ENCODE measurements at places on chromosomes 11 and 22. TPM values are rescaled to one million over a fixed set of nuclear protein-coding genes. Genes with fewer than 3 reads are reported as not detected.

TUBA8 gene
- 0.56 TPM for total RNA-seq

CSNK2A3 gene
- total RNA-seq: 4.2 TPM

CABP4 gene
- total RNA-seq: 0.83 TPM

BRSK2 gene
- total RNA-seq: 2.0 TPM

IGLL1 gene
- not detected for total RNA-seq

EHF gene
- total RNA-seq: not detected

GRCh38 chr11:61701242-61701886 lies 21.2 kb downstream of the DAGLA start:
- H3K27me3 ChIP-seq: no peaks in the 10 kb centered on the region
- peak; percentile 32 for DNase-seq
- H3K4me3 ChIP-seq: no peak overlapping the region
- no peaks in the 10 kb centered on the region for H3K36me3 ChIP-seq
- no peak overlapping the region for H3K27ac ChIP-seq

GRCh38 chr22:31308181-31308580 lies 15.9 kb upstream of the PIK3IP1 start:
- no peak overlapping the region for H3K4me3 ChIP-seq
- no peaks in the 10 kb centered on the region for H3K27me3 ChIP-seq
- no peak for DNase-seq
- H3K36me3 ChIP-seq: no peaks in the 10 kb centered on the region

GRCh38 chr11:7573193-7573557 lies 59.4 kb downstream of the PPFIBP2 start:
- H3K4me1 ChIP-seq: peaks cover 28% of the 10 kb centered on the region
- peaks cover 24% of the 10 kb centered on the region for H3K27me3 ChIP-seq
- peaks cover 3% of the 10 kb centered on the region for H3K36me3 ChIP-seq

DNA sequence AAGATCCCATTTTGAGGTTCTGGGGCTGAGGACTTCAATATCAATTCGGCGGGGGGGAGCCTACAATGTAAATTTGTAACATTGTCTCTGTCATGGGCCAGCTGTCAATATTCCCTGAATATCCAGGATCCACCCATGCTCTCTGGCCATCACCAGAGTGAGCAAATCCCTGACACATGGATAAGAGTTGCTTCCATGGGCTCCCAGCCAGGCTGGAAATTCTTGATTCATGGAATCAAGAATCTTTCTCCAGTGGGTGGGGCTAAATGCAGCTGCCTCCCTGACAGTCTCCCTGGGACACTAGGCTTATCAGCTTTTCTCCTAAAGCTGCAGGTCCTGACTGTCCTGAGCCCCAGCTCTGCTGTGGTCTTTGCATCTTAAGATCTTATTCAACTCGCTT lies 86.9 kb upstream of the IGLL5 start:
- H3K4me1 ChIP-seq: peaks cover 21% of the 10 kb centered on the region
- no peaks in the 10 kb centered on the region for H3K27me3 ChIP-seq
- H3K27ac ChIP-seq: no peak overlapping the region
- DNase-seq: no peak
- H3K36me3 ChIP-seq: no peaks in the 10 kb centered on the region

DNA sequence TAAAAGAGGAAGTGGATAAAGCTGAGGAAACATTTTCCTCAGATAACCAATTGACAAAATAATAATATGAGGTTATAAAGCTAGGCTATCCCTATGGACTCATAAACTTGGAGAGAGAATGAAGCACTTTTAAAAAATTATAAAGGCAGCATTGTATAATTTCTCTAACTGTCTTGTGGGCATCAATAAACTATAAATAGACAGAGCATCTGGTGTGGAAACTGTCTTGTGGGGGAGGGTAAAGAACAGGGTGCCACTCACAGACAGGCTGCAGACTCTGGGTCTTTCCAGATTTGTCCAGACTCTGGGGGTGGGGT lies 333.5 kb downstream of the BUD13 start:
- DNase-seq: no peak
- no peaks in the 10 kb centered on the region for H3K36me3 ChIP-seq
- H3K27me3 ChIP-seq: peaks cover 4% of the 10 kb centered on the region
- H3K4me1 ChIP-seq: no peaks in the 10 kb centered on the region

GRCh38 chr11:11605821-11606450 lies 15.9 kb downstream of the GALNT18 start:
- no peaks in the 10 kb centered on the region for H3K36me3 ChIP-seq
- peaks cover 3% of the 10 kb centered on the region for H3K27me3 ChIP-seq

DNA sequence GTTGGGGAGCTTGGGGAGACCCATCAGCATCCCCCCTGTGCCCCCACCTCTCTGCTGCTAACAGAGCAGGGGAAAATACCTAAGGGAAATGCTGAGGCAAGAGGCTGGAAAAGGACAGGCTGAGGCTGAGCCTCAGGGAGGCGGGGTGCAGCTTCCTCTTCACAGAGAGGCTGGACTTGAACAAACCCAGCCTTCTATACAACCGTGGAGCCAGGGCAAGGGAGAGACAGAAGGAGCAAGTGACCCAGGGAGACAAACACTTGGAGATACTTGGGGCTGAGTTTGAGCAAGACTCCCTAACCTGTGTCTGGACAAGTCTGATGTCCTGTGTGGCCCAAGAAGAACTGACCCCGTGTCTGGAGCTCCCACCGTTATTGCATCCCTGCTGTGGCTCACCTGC lies at the start of gene SLCO2B1:
SLCO2B1 (plus strand) TSS at position 229 of the 400 bp plus-strand sequence. CDS start 275 bp downstream, outside the sequence.
- no peak within 1 kb of the TSS for H3K4me3 ChIP-seq
- H3K36me3 ChIP-seq: no peaks in the 10 kb centered on the region
- H3K27ac ChIP-seq: no peak within 1 kb of the TSS
- H3K27me3 ChIP-seq: peaks cover 1% of the 10 kb centered on the region

DNA sequence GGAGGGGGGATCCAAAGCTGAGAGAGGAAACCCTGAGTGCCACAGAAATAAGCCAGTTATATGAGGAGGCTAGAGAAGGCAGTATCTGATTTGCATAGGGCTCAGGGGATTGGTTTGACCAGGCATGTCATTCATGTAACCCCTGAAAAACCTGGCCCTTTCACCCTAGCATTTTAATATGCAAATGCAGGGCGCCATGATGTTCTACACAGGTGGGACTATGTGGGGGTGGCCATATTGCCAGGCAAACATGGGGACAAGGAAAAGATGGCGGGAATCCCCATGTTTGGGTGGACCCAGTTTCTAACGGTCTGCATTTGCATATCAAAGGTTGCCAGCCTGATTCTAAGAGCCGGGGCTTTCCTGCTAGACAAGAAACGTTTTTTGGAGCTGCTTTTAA lies 27.2 kb downstream of the CSF2RB start:
- DNase-seq: peak; percentile 23
- no peak overlapping the region for H3K27ac ChIP-seq
- peaks cover 3% of the 10 kb centered on the region for H3K27me3 ChIP-seq
- no peaks in the 10 kb centered on the region for H3K36me3 ChIP-seq
- peaks cover 8% of the 10 kb centered on the region for H3K4me1 ChIP-seq

DNA sequence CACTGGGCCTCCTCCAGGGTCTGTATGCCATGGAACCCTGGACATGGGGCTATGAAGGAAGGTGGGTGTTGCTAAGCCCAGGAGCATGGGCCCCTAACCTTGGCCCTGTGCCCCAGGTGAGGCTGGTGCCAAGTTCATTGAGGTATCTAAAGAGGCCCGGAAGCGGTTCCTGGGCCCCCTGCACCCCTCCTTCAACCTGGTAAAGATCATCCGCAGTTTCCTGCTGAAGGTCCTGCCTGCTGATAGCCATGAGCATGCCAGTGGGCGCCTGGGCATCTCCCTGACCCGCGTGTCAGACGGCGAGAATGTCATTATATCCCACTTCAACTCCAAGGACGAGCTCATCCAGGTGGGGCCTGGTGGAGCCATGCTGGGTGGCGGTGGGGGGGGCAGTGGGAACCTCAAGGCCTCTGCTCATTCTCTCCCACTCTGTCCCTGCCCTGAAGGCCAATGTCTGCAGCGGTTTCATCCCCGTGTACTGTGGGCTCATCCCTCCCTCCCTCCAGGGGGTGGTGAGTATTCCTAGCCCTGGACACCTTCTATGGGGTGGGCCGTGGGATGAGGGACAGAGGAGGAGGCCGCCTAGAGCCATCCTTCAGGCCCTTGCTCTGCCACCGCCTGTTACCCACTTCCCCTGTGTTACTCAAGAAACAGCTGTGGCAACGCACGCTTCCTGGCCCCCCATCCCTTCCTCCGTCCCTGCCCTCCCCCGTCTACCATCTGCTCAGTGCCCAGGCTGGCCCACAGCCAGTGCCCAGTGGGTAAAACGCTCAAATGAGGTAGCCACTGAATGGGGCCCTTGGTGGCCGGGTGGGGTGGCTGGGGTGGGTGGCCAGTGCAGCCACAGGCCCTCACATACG lies 3.0 kb downstream of the PNPLA2 start:
- no peak overlapping the region for H3K27ac ChIP-seq
- peak overlapping the region; percentile 73 for H3K4me3 ChIP-seq
- H3K4me1 ChIP-seq: peaks cover 16% of the 10 kb centered on the region

GRCh38 chr22:29142116-29142515 lies 63.6 kb upstream of the EMID1 start:
- DNase-seq: no peak
- H3K27ac ChIP-seq: no peak overlapping the region
- H3K27me3 ChIP-seq: no peaks in the 10 kb centered on the region
- H3K4me3 ChIP-seq: no peak overlapping the region
- no peaks in the 10 kb centered on the region for H3K4me1 ChIP-seq
- H3K36me3 ChIP-seq: no peaks in the 10 kb centered on the region

GRCh38 chr22:38725900-38726655 lies 20.3 kb downstream of the GTPBP1 start:
- no peaks in the 10 kb centered on the region for H3K4me1 ChIP-seq
- no peak for DNase-seq
- no peak overlapping the region for H3K4me3 ChIP-seq
- H3K27ac ChIP-seq: no peak overlapping the region
- no peaks in the 10 kb centered on the region for H3K27me3 ChIP-seq
- H3K36me3 ChIP-seq: peaks cover 56% of the 10 kb centered on the region

DNA sequence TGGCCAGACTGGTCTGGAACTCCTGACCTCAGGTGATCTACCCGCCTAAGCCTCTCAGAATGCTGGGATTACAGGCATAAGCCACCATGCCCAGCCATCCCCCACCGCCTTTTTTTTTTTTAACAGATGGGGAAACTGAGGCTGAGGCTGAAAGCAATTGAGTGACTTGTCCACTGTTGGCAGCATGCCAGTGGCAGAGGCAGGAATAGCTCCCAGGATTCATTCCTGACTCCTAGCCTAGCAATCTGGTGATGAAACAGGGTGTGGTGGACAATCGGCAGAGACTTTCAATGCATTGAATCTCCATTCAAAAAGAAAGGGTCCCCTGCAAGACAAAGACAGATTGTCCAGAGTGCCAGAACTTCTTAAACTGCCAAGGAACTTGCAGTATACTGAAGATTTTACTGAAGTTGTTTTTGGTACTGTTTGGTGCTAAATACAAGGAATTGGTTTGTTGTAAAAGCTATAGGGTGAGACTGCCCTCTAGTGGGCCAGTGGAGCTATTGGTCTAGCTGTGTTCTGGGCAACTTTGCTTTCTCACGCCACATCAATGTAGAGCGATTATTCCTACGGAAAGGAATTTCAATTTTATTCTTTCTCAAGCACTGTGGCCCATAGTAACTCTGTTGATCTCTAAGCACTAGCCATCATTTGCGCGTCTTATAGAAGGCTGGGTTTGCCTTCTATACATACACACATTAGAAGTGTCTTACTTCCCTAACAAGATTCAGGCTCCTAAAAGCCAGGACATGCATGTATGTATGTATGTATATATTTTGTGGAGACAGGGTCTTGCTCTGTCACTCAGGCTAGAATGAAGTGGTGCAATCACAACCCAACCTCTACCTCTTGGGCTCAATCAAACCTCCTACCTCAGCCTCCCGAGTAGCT lies 21.0 kb downstream of the C22orf31 start:
- no peaks in the 10 kb centered on the region for H3K36me3 ChIP-seq
- peak; percentile 77 for DNase-seq
- peaks cover 2% of the 10 kb centered on the region for H3K27me3 ChIP-seq
- no peak overlapping the region for H3K27ac ChIP-seq

- no peaks in the 10 kb centered on the region for H3K27me3 ChIP-seq
- H3K4me1 ChIP-seq: peaks cover 22% of the 10 kb centered on the region
- H3K27ac ChIP-seq: no peak overlapping the region
- peaks cover 14% of the 10 kb centered on the region for H3K36me3 ChIP-seq
- H3K4me3 ChIP-seq: no peak overlapping the region
These were observed 53.3 kb downstream of the CERK start for GRCh38 chr22:46684706-46685105.

DNA sequence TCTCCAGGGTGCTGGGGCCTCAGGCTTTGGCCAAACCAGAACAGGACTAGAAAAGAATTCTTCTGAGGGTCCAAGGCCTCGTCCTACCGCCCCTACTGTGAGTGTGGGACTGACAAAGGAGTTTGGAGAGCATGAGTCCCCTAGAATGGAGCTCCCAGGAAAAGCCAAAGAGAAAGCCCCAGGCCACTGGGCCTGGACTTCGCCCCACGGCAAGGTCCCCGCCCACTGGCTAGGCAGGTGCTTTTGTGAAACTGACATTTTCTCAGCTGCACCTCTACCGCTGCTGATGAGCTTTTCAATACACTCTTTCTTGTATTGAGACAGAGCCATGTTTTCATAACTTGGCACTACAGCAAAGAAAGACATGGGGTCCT lies 9.7 kb upstream of the FGF3 start:
- H3K27me3 ChIP-seq: peaks cover 13% of the 10 kb centered on the region
- no peaks in the 10 kb centered on the region for H3K4me1 ChIP-seq
- no peak overlapping the region for H3K27ac ChIP-seq

GRCh38 chr11:3198815-3199214 lies 19.8 kb downstream of the MRGPRG start:
- H3K27ac ChIP-seq: no peak overlapping the region
- H3K27me3 ChIP-seq: peaks cover 10% of the 10 kb centered on the region
- H3K4me3 ChIP-seq: no peak overlapping the region
- no peaks in the 10 kb centered on the region for H3K36me3 ChIP-seq
- no peak for DNase-seq

DNA sequence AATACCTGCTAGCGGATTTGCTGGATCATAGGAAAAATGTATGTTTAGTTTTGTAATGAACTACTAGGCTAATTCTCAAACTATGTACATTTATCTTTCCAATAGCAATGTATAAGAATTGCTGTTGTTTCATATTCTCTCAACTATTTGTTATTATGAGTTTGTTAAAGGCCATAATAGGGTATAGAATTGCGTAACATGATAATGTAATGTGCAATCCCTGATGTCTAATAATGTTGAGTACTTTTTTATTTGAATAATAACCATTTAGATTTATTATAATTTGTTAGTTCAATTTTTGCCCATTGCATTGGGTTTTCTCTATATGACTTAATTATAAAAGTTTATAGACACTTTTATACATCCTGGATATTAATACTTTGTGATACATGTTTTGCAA lies 801.6 kb downstream of the LUZP2 start:
- no peak for DNase-seq
- no peaks in the 10 kb centered on the region for H3K27me3 ChIP-seq
- no peaks in the 10 kb centered on the region for H3K4me1 ChIP-seq
- no peaks in the 10 kb centered on the region for H3K36me3 ChIP-seq
- no peak overlapping the region for H3K4me3 ChIP-seq
- H3K27ac ChIP-seq: no peak overlapping the region

- H3K27me3 ChIP-seq: no peaks in the 10 kb centered on the region
- DNase-seq: no peak
- no peak overlapping the region for H3K4me3 ChIP-seq
- no peaks in the 10 kb centered on the region for H3K4me1 ChIP-seq
- no peaks in the 10 kb centered on the region for H3K36me3 ChIP-seq
These were observed 123.3 kb upstream of the TBCEL start for GRCh38 chr11:120900643-120901042.

- peaks cover 79% of the 10 kb centered on the region for H3K4me1 ChIP-seq
- no peak overlapping the region for H3K4me3 ChIP-seq
- H3K36me3 ChIP-seq: peaks cover 12% of the 10 kb centered on the region
- DNase-seq: no peak
- peak overlapping the region; percentile 58 for H3K27ac ChIP-seq
These were observed 42.8 kb downstream of the TNRC6B start for GRCh38 chr22:40220316-40221054.
